ENCODE measurements at places on chromosomes 12 and 14.

DNA sequence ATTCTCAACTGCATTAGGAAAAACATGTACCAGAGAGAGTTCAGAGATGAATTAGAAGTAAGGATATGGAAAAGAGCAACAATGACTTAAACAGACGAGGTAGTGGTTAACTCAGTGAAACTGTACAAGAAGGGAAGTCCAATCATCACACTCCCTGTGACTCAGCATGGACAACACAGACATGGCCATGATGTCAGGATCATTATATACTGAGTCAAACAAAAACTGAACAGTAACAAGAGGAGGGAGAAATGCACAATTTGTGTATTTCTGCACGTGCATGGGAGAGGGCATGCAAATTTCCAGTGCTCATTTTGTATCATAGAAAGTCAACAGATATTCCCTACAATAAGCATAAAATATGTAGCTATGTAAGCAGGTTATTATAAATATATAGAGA lies 1037.8 kb downstream of the BCL11B start:
- DNase-seq: no peak

- no peak for DNase-seq
These were observed 21.2 kb upstream of the WSB2 start for GRCh38 chr12:118082161-118082560.

GRCh38 chr12:113245695-113246477 lies 24.6 kb downstream of the TPCN1 start:
- DNase-seq: peak; percentile 72

DNA sequence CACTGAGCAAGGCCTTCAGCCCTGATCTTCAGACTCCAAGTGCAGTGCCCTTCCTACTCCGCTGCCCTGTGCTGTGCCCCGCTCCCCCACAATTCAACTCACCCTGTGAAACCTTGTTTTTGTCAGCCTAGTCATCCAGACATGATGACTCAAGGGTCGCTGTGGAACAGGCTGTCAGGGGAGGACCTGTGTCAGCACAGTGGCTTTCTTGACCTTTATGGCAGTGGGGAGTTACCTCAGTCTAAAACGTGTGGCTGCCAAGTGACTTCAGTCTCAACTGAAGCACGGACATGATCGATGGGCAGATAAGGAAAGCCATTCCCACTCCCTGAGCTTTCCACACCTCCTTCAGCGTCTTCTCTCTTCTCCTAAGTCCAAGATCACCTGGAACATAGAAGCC lies 16.3 kb upstream of the FLVCR2 start:
- no peak for DNase-seq

- no peak for DNase-seq
These were observed 116.5 kb downstream of the TTC6 start for GRCh38 chr14:37711831-37712475.

DNA sequence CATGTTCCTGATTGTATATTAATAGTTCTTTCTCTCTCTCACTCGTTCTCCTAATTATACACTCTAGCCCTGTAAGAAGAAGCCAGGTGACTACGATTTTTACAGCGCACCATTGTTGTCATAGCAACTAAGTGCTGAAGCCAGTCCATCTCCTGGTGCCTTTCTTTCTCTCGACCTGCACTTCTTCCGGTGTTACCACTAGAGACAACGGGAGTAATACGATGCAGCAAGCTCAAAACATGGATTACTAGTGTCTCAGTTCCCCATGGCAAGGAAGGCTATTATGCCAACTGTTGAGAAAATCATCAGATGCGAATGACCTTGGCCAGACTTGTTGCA lies 40.8 kb upstream of the DCD start:
- no peak for DNase-seq

- peak; percentile 91 for DNase-seq
These were observed 23.7 kb downstream of the PLXNC1 start for GRCh38 chr12:94172031-94172430.

Measured in hematopoietic multipotent progenitor cell treated with erythropoietin and hydrocortisone succinate and interleukin-3 and kit ligand, for 4 days (in vitro differentiated cells).